Stimulated activated naive CD4-positive, alpha-beta T cell treated with Interleukin-2 at 50 U/mL for 16 hours (primary cell): ENCODE measurements at places on chromosomes 1 and 21.

- no peak for DNase-seq
Measured at GRCh38 chr1:15326691-15327588, 79.9 kb downstream of the FHAD1 start.

- DNase-seq, result no peak
Measured at GRCh38 chr1:234683861-234684632, 74.1 kb upstream of the IRF2BP2 start.

DNA sequence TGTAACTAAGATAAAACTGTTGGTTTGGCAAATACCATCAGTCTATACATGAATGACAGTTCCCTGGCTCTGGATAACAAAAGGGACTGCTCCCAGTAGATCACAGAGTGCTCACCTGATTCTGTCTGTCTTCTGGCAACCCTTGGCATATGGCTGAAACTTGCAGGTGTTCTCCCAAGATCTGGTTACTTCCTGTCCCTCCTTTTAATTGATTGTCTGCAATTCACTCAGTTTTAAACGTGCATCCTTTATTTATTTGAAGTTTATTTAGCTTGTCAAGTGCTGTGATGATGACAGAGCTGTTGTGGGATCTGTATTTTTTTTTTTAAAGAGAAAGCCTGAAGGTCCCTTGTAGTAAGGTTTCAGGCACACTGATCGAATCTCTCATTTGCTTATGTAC, 3.4 kb downstream of the KCNA3 start:
- DNase-seq, result no peak

- DNase-seq, result no peak
Measured at GRCh38 chr21:28743723-28744122, 249.0 kb downstream of the LTN1 start.

GRCh38 chr1:40593449-40594186, 62.2 kb downstream of the ZNF684 start:
- no peak for DNase-seq

GRCh38 chr1:153567621-153568366, 2.1 kb upstream of the S100A2 start:
- DNase-seq, result peak; percentile 48

DNA sequence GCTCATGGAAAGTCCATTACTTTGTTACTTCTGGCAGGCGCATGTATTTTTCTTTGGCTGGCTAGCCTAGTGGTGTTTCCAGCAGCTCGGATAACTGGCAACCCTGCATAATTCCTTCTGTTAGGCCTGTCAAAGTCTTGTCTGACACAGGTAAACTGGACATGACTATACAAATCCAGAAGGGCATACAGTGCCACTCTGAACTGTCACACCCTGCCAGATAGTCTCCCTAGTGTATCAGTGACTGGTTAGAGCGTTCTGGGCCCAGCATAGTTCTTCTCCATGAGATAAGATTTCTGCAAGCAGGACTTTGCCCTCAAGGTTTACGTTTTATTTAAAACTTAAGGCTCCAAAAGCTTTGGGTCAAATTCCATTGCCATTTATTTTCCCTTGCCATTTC, 177.7 kb upstream of the GORAB start:
- DNase-seq, result no peak

GRCh38 chr1:204319462-204319861, 40.3 kb downstream of the PLEKHA6 start:
- DNase-seq, result no peak

- no peak for DNase-seq
Measured at GRCh38 chr1:154998201-154998780, 4.3 kb upstream of the ZBTB7B start.

DNA sequence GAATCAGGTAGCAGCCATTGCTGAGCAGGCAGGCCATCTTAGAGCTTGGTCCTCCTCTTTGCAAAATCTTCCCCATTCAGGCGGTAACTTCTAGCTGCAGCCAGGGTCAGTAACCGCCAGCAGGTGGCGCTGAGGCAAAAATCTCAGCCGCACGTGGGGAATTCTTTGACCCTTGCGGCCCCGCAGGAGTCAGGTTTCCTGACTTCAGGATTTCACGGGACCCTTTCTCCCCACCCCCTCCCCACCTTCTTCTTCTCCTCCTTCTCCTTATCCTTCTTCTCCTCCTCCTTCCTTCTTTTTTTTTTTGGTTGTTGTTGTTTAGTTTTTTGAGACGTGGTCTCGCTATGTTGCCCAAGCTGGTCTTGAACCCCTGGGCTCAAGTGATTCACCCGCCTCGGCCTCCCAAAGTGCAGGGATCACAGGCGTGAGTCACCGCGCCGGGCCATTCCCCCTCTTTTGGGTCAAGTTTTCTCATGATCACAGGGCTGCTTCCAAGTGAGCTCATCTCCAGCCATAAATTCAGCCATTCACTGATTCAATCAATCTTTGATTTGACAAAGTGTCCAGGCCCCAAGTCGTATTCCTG, 33.4 kb upstream of the TENT5B start:
- DNase-seq, result peak; percentile 55

GRCh38 chr1:203797948-203798655, 2.7 kb downstream of the ZBED6 start:
- no peak for DNase-seq

- DNase-seq, result no peak
Measured at GRCh38 chr21:44526096-44526997, 13.6 kb downstream of the KRTAP10-1 start.

GRCh38 chr21:38170283-38170682, 86.5 kb upstream of the KCNJ15 start:
- no peak for DNase-seq

DNA sequence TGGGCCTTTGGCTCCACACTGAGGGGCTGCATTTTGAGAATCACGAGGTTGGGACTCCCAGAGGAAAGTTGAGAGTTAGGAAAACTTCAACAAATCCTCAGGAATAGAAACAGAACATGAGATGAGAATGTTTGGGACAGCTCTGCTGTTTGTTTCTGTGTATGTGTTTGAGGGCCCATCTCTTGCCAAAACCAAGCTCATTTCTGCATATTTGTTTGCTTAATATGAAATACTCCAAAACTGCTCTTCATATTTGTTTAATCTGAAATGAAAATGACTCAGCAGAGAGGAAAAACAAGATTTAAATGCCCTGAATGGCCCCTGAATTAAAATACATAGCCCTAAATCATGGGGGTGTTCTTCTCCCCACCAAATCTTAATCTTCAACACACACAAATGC, 78.1 kb downstream of the DDR2 start:
- no peak for DNase-seq

DNA sequence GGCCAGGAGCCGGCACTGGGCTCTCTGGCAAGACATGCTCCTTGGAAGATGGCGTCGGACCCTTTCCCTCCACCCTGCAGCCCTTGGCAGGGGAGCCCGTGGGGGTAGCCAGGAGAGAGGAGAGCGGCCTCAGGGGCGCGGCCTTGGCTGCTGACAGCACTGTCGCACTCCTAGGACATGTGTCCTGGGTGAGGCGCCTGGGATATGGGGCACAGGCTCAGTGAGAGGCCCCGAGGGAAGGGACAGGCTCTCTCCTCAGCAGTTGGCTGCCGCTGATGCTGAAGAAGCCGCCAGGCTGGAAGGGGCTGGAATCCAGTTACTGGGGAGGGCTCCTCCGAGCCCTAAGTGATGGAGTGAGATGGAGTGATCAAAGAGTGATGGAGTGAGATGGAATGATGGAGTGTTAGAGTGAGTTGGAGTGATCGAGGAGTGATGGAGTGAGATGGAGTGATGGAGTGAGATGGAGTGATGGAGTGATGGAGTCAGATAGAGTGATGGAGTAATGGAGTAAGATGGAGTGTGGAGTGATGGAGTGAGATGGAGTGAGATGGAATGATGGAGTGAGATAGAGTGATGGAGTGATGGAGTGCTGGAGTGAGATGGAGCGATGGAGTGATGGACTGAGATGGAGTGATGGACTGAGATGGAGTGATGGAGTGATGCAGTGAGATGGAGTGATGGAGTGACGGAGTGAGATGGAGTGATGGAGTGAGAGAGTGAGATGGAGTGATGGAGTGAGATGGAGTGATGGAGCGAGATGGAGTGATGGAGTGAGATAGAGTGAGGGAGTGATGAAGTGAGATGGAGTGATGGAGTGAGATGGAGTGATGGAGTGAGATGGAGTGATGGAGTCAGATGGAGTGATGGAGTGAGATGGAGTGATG, 27.6 kb upstream of the PKP1 start:
- DNase-seq, result no peak

DNA sequence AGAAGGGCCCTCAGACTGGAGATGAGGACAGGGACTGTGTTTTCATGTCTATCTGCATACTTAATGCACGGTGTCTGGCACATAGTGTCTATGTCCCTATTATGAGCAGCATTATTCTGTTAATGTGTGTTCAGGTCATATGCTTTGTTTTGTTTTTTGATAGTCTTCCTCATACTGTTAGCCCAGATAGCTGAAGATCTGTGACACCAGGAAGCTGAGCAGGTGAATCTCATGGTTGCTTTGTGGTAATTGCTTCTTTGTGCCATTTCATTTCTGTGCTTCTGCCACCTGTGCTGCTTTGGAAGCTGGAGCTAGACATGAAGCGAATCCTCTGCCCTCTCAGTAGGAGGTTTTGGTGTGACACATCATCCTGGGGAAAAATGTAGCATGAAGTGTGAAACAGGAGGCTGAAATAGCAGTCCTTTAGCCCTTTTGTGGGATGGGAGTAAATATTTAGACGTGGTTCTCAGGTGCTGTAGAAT, 15.8 kb downstream of the SMAP2 start:
- DNase-seq, result no peak

DNA sequence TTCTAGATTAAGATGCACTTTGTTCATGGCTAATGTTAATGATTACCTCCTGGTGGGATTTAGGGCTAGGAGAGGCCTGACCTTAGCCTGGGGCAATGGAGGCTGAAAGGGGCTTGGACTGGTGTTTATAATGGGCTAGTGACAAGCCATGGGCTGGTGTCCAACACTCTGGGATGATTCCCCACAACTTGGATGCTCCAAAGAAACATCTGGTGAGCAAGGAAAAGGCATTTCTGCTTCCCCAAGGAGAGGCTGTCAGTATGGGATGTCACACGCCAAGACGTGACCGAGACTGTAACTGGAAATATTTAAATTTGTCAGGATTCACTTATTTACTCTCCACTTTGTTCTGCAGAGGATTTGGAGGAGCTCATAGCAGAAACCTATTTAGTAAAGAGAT, 45.2 kb downstream of the PTPRU start:
- DNase-seq, result no peak

DNA sequence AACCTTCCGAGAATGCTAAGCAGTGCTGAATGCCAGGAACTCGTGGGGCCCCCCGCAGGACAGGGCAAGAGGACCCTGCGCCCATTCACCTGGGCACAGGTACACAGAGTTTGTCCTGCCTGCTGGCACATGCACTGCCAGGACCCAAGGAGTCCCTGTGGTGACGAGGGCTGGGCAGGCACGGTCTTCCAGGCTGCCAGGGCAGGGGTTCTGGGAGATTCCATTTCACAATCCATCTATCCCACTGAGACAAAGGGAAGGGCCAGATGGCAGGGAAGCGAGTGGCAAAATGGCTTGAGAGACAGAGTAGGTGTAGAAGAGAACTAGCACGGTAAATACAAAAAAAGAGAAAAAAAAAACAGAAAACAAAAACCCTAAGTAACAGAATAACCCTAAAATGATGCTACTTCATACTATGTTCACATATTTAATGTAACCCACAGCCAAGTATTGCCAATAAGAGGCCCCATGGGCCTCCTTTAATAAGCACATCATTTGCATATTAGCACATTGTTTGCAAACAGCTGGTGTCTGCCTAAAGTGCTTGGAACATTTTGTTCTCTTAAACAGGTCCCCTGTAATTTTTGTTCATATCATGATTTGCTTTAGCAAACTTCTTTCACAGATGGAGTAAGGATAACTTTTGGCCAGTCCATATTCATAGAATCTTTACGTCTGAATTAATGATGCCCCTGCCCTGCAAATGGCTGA, 83.8 kb downstream of the STUM start:
- no peak for DNase-seq

DNA sequence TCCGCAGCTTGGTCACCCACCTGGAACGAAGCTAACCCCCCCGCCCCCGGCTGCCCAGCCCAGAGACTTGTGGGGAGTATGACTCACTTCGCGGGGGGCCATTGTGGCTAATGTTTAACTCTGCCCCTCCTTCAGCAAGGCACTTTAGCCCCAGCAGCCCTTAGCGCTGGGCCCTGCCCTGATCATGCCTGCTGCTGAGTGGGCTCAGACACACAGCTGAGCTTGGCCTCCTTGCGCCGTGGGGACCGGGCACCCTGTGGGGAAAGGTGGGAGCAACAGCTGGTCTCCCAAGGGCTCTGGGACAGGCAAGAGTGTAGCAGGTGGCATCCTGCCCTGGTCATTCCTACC, 6.3 kb upstream of the LAD1 start:
- no peak for DNase-seq

- DNase-seq, result no peak
Measured at GRCh38 chr1:159927849-159928431, 2.6 kb upstream of the TAGLN2 start.

GRCh38 chr1:54804471-54805132, 3.5 kb upstream of the TTC22 start:
- DNase-seq, result peak; percentile 36

DNA sequence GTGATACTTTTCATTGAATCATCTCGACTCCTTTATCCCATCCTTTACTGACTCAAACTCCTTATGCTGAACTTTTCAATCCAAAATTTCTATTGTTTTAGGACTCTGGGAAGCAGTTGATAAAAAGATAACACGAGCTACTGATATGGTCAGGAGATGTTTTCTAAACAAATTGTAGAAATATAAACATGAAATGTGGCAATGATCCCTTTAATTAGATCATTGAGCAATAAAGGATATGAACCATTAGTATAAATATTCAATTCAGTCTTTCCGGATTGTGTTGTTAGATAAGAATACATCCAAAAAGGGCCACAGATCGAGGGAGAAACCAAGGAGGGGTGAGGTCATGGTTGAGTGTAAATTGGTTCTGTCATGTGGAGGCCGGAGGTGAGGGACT, 88.4 kb downstream of the NID1 start:
- no peak for DNase-seq

GRCh38 chr1:27496604-27497155, 6.7 kb upstream of the WASF2 start:
- no peak for DNase-seq

- no peak for DNase-seq
Measured at GRCh38 chr1:62810420-62811274, 26.7 kb downstream of the ATG4C start.

DNA sequence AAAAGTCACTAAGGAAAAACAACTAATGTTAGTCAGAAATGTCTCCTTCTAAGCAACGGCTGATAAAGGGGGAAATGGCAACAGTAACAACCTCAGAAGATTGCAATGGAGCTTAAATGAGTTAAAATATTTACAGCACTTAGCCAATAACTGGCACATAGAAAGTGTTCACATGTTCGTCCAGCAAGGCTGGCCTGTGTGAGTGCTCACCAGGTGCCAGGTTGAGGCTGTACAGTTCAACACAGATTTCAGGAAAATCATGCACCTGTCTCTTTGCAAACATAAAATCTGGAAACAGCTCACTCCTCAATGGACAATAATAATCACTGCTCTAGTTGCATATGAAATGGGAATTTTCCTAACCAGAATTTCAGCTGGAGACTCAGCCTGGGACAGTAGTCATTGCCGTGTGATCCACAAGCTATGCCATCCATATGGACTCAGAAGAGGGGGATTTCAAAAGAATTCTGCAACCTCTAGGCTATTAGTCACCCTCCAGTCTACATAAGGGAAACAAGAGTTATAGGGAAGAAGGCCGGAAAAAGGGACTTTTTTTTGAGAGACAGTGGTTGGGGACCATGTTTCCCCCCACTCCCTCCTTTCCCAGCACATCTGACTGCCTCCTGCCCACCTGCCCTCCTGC, 68.6 kb downstream of the SYDE2 start:
- DNase-seq, result no peak
